Small intestine (tissue), 16 donors: ENCODE measurements at places on chromosomes 7 and 10. TPM values are rescaled to one million over a fixed set of nuclear protein-coding genes. Genes with fewer than 3 reads are reported as not detected.

DNA sequence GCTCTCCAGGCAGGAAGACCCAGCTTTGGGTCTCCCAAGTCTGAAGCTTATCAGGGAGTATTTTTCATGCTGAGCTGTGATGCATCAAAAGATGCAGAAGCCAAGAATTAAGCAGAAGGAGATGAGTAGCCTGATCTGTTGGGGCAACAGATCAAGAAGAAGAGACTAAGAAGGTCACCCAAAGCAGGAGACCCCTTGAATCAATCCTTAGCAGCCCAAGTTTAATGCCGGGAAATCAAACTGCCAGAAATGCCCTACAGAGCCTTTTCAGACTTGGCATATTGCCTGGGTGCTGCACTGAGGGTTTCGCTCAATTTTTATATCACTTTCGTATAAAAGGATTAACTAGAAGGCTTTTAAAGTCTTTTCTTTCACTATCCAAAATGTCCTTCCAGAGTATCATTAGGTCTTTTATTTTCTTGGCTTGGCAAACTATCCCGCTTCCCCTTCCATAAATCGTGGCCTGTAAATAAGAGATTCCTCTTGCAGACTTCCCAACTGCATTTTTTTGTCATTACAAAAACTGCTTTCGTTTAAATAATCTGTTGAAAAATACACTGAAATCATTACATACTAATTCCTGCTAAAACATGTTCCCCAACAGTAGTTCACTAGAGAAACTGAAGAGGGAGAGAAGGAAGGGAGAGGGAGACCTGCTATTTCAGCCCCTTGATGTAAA is 49.0 kb upstream of the STK17A start:
- DNase-seq, result no peak

DNA sequence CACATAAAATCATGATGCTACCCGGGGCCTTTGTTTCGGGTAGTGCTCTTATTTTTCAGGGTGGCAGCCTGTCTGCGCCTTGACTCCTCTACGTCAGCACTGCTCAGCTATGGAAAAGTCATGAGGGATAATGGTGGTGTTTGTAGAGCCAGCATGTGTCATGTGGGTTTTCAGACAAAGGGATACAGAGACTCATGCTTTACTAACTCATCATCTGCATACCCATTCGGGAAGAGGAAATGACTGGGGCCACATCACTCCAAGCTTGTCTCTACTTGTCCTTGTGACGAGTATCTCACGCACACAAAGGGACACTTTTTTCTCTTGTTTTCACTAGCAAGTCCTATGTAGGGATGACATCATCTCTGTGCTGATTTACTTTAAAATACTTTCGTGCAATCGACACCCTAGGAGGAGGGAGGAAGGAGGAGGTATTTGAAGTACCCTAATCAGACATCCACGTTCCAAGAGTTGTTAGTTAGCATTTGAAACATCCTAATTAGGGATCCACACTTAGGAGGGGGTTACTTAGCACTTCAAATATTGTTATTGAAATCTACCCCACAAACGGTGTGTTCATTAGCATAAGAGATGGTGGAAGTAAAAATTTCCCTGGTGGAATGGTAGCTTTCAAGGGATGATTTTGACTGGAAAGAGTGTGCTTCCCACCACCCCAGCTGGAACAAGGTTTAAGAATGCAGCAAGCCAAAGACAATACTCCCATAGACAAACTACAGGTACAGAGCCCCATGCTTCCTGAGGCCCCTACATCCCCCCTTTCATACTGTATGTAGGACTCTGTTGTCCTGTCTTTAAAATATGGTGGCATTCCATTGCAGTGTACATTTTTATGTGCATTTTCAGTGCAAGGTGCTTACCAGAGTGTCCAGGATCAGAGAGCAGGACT is 52.0 kb downstream of the THNSL1 start:
- no peak for DNase-seq

The SVOPL gene
- polyA plus RNA-seq, result 7.6 TPM

- DNase-seq, result no peak
Observed at GRCh38 chr10:80075781-80076180, 2.7 kb upstream of the TMEM254 start.

GRCh38 chr10:36114913-36115312 is 472.8 kb upstream of the FZD8 start:
- no peak for DNase-seq

The MAT1A gene
- polyA plus RNA-seq, result 0.52 TPM
